ENCODE measurements at places on chromosomes 1 and 21. TPM values are rescaled to one million over a fixed set of nuclear protein-coding genes. Genes with fewer than 3 reads are reported as not detected.

Gene TENT5C
- total RNA-seq, result 6.2 TPM

Gene RGS4
- total RNA-seq, result 9.5 TPM

Gene OR10J1
- not detected for total RNA-seq

Gene SH3BGR
- total RNA-seq, result 1.8 TPM

Gene MARK1
- total RNA-seq, result 34.7 TPM

DNA sequence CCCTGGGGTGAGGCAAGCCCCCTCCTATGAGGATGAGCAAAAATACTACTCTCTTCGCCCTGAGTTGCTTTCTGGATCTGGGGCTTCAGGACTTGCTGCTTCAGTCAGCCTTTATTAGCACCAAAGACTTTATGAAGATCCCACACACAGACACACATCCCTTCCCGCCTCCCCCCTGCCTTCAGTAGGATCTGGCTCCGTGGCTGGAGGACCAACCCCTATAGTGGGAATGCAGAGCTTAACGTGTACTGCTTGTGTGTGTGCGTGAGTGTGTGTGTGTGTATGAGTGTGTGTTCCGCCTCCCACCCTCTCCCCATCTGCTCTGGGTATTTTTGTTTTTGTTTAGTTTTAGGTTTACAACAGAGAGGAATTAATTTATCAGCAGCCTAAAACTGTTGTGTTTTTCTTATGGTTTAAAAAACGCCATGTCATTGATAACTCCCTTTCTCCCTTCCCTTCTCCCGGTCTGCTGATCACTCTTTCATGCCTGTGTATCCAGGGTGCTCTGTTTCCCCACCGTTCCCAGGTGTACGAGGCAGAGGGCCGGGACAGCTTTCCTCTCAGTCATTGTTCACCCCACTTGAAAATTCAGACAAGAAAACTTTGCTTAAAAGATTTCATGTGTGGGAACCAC lies 27.5 kb upstream of the ZFP69B start:
- DNase-seq, result no peak

GRCh38 chr1:206886831-206887230 lies 10.4 kb upstream of the IL24 start:
- no peak for DNase-seq

GRCh38 chr1:209751627-209752231 lies 4.1 kb upstream of the TRAF3IP3 start:
- no peak for DNase-seq

GRCh38 chr1:11478571-11479374 lies at the start of gene DISP3:
TSS of gene DISP3 (plus strand) at chr1:11479155. CDS start at chr1:11500993, 21,838 bp downstream.
- DNase-seq, result peak; percentile 85

GRCh38 chr1:240399381-240399780 lies 212.6 kb downstream of the GREM2 start:
- DNase-seq, result no peak

DNA sequence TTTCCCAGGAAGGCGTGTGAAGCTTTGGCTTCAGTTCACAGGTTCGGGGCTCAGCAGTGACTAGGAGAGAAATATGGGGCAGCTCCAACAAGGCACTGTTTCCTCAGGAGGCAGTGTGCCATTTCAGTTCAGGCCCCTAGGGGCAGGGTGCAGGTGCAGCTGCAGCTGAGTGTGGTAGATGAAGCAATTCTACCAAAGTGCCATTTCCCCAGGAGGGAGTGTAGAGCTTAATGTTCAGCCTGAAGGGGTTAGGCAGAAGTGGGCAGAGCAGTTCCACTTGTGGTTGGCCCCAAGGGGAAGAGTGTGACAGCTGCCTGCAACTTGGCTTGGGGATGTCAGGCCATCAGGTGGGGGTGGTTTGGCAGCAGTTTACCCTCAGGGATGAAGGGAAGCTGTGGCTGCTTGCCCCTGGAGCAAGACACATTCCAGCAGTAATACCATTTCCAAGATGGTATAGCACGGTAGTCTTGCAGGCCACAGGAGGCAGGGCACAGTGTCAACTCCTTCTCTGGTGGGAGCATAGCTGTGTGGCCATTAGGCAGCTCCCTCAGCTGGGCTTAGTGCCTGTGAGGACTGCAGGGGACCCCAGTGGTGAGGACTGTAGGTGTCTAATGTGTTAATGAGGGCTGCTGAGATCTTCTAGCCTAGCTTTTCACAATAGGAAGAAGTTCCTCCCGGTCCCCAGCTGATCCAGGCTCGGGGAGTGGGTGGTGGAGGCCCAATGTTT lies 34.7 kb downstream of the RGSL1 start:
- DNase-seq, result no peak

GRCh38 chr1:2240270-2241156 lies 12.4 kb downstream of the SKI start:
- peak; percentile 75 for DNase-seq

- no peak for DNase-seq
Measured at GRCh38 chr1:118866330-118866729, 121.8 kb downstream of the TBX15 start.

GRCh38 chr1:12356004-12356890 lies 126.4 kb downstream of the VPS13D start:
- no peak for DNase-seq

DNA sequence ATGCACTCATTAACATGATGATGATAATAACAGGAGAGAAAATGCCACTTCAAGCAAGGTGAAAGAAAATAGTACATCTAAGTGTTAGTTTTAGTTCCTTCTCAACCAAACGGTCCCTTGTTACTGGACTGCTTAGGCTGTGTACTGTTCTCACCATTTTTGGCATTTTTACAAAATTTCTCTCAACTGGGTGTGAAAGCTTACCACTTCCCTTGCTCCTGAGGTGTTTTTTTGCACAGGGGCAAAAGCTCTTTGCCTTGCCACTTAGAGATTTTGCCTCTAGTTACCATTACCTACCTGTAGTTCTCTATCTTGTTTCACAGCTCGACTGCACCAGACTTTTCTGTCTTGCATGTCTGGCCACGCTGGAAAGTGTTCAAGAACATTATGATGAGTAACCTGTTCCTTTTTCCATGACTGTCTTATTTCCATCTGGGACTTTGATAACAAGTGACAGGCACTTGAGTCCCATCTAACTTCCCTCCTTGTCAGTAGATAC lies 10.7 kb downstream of the NEK7 start:
- no peak for DNase-seq
